ENCODE measurements at places on chromosomes 6 and 20. TPM values are rescaled to one million over a fixed set of nuclear protein-coding genes. Genes with fewer than 3 reads are reported as not detected.
A peak's percentile ranks its signal among the peaks of the same experiment; 100 is the strongest.

GRCh38 chr20:57474816-57475215 lies 50.1 kb downstream of the CTCFL start:
- no peaks in the 10 kb centered on the region for H3K27me3 ChIP-seq
- H3K27ac ChIP-seq = peak overlapping the region; percentile 77
- peaks cover 69% of the 10 kb centered on the region for H3K4me1 ChIP-seq
- DNase-seq = no peak
- no peak overlapping the region for H3K4me3 ChIP-seq

GRCh38 chr6:68695838-68696237 lies 60.8 kb downstream of the ADGRB3 start:
- H3K36me3 ChIP-seq = no peaks in the 10 kb centered on the region
- no peak for DNase-seq
- no peaks in the 10 kb centered on the region for H3K27me3 ChIP-seq

Gene SLC13A3
- not detected for polyA plus RNA-seq

DNA sequence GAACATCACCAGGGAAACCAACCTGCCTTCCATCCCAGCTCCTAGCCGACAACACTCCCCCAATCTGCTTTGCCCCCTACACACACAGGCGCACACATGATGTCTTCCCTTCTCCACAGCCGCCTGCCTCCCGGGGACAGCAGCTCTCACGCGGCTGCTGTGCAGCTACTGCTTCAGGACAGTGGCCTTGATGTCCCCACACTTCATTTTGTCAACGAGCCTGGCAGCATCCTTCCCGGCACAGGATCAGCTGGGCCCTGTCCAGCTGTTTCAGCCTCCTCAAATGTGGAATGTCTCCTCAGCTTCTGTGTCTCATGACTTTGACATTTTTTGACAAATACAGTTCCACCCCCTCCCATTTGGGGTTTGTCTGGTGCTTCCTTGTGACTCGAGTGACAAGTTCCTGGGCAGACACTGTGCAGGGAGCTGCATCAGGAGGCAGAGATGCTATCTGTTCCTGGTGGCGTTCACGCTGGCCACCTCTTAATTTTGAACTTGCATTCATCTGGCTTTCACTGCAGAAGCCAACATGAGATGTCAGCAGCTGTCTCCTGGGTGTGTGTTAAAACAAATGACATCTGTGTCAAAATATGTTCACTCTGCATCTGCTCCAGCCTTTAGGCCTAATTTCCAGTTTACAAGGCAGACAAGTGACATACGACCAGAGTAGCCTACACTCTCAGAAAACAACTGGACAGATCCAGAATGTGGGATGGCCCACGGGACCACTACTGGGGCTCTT lies 57.2 kb downstream of the GINS1 start:
- DNase-seq = no peak
- no peaks in the 10 kb centered on the region for H3K27me3 ChIP-seq
- H3K4me3 ChIP-seq = no peak overlapping the region

GRCh38 chr20:57831326-57831992 lies 121.6 kb upstream of the PMEPA1 start:
- DNase-seq = no peak
- H3K27ac ChIP-seq = no peak overlapping the region
- no peaks in the 10 kb centered on the region for H3K36me3 ChIP-seq
- H3K27me3 ChIP-seq = no peaks in the 10 kb centered on the region

- DNase-seq = no peak
- peaks cover 38% of the 10 kb centered on the region for H3K4me1 ChIP-seq
- H3K27me3 ChIP-seq = no peaks in the 10 kb centered on the region
- no peak overlapping the region for H3K4me3 ChIP-seq
Measured at GRCh38 chr6:13357551-13358075, 29.3 kb upstream of the TBC1D7 start.

Gene CD93
- 48.9 TPM for polyA plus RNA-seq

Gene ALDH8A1
- polyA plus RNA-seq = 0.64 TPM

DNA sequence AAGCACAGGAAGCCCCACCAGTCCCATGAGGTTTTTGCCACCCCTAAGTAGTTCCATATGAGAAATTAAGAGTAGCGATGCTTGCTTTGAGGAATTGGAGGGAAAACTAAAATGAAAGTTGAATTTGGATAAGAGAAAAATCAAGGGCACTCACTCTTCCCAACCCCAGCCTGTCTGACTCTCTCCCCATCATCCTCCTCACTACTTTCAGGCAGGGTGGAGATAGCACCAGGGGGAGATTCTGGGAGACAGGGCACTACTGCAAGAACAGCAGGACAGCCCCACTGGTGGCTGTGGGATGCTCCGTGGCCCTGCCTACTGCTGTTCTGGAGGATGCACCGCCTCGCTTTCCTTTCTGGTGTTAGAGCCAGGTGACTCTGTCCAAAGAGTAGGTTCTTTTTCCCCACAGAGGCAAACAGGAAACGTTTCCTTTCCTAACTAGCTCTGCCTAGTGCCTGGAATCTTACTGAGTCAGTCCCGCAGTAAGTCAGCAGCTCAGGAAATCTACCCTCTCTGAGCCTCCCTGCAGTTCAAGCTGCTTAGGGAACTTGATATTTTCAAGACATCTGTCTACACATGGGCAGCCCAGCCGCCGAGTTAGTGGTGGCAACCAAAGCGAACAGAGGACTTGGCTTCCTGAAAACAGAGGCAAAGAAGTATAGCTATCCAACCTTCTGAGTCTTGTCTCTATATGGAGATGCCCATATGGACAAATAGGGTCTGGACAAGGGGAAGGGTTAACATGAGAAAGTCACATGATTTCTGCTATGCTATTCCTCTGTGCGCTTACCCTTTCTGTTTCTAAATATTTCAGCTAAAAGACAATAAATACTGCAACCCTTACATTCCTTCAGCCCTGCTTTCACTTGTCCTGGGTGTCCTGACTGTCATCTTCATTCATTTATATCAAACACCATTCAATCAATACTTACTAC lies 11.4 kb downstream of the HLA-E start:
- H3K4me1 ChIP-seq = peaks cover 64% of the 10 kb centered on the region
- no peaks in the 10 kb centered on the region for H3K27me3 ChIP-seq
- no peak for DNase-seq
- H3K27ac ChIP-seq = peak overlapping the region; percentile 0

DNA sequence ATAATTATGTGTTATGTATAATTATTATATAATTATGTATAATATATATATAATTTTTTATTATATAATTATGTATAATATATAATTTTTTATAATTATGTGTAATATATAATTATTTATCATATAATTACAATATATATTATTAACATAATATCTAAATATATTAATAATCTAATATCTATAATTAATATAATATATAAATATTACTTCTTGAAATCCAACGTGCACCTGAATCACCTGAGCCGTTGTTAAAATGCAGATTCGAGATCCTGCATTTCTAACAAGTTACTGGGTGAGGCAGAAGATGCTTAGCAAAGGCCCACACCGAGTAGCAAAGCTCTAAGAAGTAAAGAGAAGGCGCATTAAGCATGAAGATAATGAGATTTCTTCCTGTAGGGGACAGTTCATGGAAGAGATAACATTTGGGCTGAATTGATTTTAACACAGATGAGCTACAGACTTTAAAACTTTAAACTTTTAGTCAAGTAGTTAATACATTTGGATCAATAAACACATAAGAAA lies 406.4 kb upstream of the PLCB4 start:
- DNase-seq = no peak
- no peak overlapping the region for H3K27ac ChIP-seq
- H3K36me3 ChIP-seq = no peaks in the 10 kb centered on the region
- H3K27me3 ChIP-seq = no peaks in the 10 kb centered on the region

Gene C20orf202
- 0.06 TPM for polyA plus RNA-seq

- no peak for DNase-seq
- no peak overlapping the region for H3K27ac ChIP-seq
- peaks cover 14% of the 10 kb centered on the region for H3K36me3 ChIP-seq
- no peaks in the 10 kb centered on the region for H3K4me1 ChIP-seq
Measured at GRCh38 chr6:151445482-151445881, 6.4 kb downstream of the RMND1 start.

DNA sequence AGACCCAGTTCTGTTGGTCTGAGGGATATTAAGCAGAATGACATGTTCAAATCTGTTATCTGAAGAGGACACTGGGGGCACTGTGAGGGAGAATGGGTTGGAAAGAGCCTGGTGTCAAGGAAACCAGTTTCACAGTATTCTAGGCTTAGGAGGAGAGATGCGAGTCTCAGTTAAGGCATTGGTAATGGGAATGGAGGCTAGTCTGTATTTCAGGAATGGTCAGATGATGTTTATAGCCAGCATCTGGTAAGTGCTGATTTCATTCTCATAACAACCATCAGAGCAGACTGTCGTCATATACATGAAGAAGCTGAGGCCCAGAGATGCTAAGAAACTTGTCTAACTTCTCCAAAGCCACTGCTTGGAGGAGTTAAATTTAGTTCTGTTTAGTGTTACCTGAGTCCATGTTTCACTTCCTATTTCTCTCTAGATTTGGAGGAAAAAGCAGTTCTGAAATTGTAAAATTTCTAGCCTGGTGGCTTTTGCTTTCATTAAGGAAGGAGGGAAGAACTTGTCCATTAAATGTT lies 242.0 kb downstream of the ARID1B start:
- peak overlapping the region; percentile 36 for H3K4me3 ChIP-seq
- H3K27me3 ChIP-seq = no peaks in the 10 kb centered on the region
- H3K27ac ChIP-seq = no peak overlapping the region
- DNase-seq = peak; percentile 17

Gene SLC22A1
- polyA plus RNA-seq = not detected

DNA sequence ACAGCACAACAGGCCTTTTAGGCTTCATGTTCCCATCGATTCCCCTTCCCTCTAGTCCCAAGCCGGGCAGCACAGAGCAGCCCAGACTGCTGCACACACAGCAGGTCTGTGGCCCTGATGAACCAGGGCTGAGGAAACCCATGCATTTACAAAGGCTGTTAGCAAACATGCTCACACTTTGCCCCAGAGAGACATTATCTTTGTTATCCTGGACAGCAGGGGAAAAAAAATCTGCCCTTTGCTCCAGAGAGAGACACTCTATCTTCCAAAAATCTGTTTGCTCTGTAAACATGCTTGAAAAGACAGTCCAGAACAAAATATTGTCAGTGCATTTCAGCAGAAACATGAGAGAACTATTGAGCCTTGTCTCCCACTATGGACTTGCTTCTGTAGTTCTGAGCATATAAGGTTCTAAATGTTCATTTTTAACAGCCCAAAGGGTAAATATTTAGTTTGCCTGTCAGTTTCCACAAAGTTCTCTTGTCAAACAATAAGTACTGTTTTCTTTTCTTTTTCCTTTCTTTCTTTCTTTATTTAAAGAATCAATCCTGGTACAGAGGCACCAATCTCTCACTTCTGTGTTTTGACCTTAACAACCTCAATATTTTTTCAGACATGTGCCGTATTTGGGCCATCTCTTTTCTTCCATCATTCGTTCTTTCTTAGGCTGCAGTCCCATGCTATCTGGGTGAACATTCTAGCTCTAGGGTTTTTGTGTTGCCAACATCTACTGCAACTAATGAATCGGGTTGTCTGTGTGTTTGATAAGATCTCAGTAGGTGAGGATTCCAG lies 468.0 kb downstream of the EPM2A start:
- no peaks in the 10 kb centered on the region for H3K4me1 ChIP-seq
- no peak overlapping the region for H3K4me3 ChIP-seq
- no peaks in the 10 kb centered on the region for H3K36me3 ChIP-seq
- H3K27ac ChIP-seq = no peak overlapping the region
- H3K27me3 ChIP-seq = no peaks in the 10 kb centered on the region

Gene AVP
- not detected for polyA plus RNA-seq

Gene ID1
- 494 TPM for polyA plus RNA-seq

DNA sequence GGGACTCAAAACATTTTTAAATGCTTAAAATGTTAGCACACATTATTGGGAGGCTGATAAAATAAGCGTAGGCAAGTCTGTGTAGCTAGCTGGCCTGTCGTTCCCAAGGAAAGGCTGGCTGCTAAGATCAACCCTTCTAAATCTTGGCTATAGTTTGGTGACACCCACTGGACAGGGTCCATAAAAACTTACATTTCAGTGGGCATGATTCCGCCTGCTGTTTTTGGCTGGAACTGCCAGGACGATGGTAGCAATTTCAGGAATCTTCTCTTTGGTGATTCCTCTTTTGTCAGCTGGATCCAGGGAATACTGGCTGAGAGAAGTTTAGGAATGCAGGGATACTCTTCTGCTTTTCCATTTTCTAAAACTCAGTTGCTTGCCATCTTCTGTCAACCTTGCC lies 162.2 kb downstream of the NKAIN2 start:
- H3K27ac ChIP-seq = no peak overlapping the region
- no peaks in the 10 kb centered on the region for H3K36me3 ChIP-seq
- DNase-seq = no peak
- H3K27me3 ChIP-seq = no peaks in the 10 kb centered on the region

- H3K36me3 ChIP-seq = no peaks in the 10 kb centered on the region
- peak within 1 kb of the TSS; percentile 49 for H3K4me3 ChIP-seq
- H3K4me1 ChIP-seq = peaks cover 27% of the 10 kb centered on the region
- H3K27me3 ChIP-seq = peaks cover 71% of the 10 kb centered on the region
- no peak for DNase-seq
Measured at GRCh38 chr6:3227363-3228045, at the start of gene TUBB2B. Gene TUBB2B, minus strand, starts transcription at chr6:3227653. Its CDS starts 110 bp downstream, at chr6:3227543.

Gene AFG1L
- polyA plus RNA-seq = 0.43 TPM

Gene TCP11
- not detected for polyA plus RNA-seq

Gene CLPSL2
- polyA plus RNA-seq = not detected

Gene SAMHD1
- polyA plus RNA-seq = 796 TPM

DNA sequence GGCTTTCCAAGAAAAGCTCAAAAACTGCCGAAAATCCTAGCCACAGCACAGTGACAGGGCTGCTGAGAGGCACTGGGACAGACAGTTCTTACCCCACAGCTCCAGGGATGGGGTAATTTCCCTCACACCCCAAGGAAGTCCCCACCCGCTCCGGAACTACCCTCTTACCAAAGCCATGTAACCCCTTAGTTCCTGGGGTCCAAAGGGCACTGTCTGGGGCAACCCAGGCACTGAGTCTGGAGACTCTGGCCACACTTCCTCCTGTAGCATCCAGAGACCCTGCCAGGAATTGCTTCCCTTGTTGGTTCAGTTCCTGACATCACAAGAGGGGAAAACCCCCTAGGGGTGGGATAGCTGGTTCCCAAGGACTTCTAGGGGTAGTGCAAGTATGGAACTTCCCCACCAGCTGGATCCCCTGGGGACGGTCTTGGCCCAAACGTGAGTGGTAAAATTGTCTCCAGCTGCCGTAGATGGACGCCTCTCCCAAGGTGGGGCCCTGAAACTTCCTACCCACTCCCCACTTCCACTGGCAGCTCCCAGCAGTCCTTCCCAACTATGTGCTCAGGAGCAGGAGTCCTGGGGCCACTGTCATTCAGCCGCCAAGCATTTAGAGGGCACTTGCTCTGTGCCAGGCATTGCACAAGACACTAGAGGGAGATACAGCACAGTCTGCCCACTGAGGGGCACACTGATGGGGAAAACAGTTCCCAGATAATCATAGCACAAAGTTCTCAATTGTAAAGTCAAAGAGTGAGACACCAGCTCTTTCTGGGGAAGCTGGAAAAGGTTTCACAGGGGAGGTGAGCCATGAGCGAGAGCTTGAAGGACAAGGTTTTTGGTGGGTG lies 17.2 kb upstream of the HCK start:
- peak; percentile 92 for DNase-seq
- peaks cover 92% of the 10 kb centered on the region for H3K4me1 ChIP-seq
- H3K27me3 ChIP-seq = no peaks in the 10 kb centered on the region
- H3K4me3 ChIP-seq = peak overlapping the region; percentile 51

Gene PTGIS
- polyA plus RNA-seq = not detected

- H3K27ac ChIP-seq = no peak overlapping the region
- H3K27me3 ChIP-seq = no peaks in the 10 kb centered on the region
- no peak overlapping the region for H3K4me3 ChIP-seq
- no peak for DNase-seq
- no peaks in the 10 kb centered on the region for H3K4me1 ChIP-seq
Measured at GRCh38 chr6:158796353-158796752, 22.8 kb downstream of the EZR start.

- H3K4me1 ChIP-seq = no peaks in the 10 kb centered on the region
- H3K36me3 ChIP-seq = no peaks in the 10 kb centered on the region
- no peak for DNase-seq
- no peak within 1 kb of the TSS for H3K4me3 ChIP-seq
Measured at GRCh38 chr20:31845300-31845863, at the start of gene FOXS1. Gene FOXS1, minus strand, starts transcription at chr20:31845604. Its CDS starts 62 bp downstream, at chr20:31845542.

Data from CD14-positive monocyte (primary cell).